ENCODE measurements at places on chromosomes 6 and 20.

DNA sequence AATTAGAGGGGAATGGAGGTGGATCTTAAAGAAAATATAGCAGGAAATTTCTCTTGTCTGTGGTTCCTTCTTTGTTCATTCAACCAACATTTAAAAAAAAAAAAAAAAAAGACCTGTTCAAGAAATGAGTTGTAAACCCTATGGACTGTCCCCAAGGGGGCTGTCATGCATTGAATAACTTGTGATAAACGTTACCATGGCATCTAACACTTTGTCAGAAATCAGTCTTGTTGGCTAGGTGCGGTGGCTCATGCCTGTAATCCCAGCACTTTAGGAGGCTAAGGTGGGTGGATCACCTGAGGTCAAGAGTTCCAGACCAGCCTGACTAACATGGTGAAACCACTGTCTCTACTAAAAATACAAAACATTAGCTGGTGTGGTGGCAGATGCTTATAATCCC lies 381.7 kb downstream of the BCKDHB start:
- no peak for DNase-seq

DNA sequence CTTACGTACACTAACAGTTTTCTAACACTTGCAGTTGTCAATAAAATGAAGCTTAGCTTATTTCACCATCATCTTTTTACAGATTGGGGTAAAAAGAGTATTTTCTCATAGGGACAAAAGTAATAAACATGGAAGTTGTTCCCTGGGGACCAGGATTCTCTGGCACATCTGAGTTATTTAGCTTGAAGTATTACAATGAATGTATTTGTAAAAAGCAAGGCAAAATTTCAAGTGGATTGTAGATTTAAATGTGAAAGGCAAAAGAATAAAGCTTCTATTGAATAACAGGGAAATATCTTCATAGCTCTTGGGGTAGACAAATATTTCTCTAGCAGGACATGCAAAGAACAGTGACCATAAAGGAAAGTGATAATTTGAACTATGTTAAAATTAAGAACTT lies 260.0 kb upstream of the ECI2 start:
- no peak for DNase-seq

- DNase-seq = no peak
Observed at GRCh38 chr6:71502956-71503355, 214.3 kb downstream of the OGFRL1 start.

GRCh38 chr6:4928426-4928825 lies 75.4 kb downstream of the RPP40 start:
- DNase-seq = no peak

DNA sequence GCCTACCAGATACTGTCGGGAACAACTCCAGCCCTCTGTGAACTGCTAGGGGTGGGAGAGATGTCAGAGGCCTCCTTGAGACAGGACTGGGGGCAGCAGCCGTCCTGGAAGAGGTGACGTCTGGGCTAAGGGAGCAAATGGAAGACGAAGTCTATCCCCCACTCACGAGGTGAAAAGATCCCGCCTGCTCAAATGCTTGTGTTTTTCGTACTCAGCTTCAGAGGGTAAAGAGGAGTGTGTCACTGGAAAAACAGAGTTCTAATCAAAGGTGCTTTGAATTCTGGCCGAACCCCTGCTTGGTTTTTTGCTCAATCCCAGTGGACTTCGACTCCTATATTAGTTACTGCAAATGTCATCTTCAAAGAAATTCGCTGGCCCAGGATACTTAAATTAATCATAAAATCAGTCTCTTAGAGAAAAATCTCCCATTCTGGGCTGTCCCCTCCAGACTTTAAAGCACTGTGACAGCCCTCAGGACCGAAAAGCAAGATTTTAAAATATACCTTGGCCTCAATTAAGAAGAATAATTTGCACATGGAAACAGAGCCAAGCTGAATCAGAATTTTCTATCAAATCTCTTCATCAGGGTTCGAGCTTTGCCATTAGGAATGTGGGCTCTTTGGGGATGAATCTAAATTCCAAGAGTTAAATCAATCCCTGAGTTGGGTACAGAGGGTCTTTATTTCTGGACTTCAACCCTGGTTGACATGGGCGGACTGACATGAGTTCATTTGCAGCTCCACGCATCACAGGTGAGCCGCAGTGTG lies 61.8 kb upstream of the AFDN start:
- DNase-seq = no peak

DNA sequence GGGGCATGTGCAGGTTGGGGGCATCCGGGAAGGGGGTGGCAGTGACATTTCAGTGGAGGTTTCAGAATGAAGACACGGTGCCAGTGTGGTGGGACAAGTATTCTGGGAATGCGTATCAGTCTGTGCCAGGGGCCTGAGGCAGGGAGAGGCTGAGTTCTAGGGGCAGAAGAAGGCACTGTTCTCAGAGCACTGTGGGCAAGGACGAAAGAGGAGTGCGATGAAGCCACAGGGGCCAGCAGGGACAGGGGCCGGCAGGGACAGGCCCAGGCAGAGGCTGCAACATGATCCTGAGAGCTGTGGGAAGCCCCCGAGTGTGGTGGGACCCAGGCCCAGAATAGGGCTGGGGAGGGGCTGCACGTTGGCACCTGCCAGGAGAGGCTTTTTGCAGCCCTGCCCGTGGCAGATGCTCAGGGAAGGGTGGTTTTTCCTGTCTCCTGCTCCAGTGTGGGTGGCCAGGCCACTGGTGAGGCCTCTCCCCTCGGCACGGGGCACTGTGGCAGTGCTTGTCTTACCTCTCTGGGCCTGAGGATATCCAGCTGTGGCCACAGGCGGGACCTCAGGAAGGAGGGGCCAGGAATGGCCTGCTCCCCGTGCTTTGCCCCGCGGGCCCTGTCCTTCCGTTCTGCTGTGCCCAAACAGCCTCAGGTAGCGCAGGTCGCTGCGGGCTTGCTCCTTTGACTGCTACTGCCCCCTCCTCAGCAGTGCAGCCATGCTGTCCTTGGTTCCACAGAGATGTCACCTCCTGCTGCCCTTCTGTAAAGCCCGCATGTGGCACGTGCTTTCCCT lies 10.0 kb downstream of the ENTPD6 start:
- DNase-seq = no peak

DNA sequence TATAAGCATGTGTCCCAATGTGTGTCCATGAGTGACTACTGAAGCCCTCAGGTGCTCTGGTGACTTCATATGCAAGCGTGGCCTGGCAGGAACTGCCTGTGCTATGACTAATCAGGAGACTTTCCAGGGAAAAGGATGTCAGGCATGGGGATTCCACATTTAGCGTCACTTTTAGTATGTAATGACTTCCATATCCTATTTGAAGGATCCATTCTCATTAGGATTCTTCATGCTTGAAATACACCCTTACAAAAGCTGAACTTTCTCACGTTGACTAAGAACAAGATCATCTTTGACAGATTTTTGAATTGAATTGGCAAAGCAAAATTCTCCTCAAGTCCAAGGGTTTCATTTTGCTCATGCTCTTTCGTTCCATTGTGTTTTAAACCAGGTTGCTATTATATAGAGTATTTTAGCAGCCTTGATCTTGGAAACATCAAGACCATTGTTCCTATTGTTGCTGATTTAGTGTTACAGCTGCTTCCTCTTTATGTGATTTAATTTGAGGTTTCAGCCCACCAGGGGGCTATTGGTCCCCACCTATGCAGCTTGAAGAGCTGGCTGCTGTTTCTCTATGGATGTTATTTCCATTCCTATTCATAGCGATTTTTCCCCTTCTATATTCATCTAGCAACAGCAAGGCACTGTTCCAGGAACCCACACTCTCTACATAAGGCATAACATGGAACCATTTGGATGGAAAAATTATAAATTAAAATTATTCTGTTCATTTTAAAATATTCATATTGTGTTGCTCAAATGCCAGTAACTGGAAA lies 418.6 kb downstream of the CDKAL1 start:
- DNase-seq = no peak

- no peak for DNase-seq
Observed at GRCh38 chr6:93393554-93394074, 25.7 kb downstream of the EPHA7 start.

DNA sequence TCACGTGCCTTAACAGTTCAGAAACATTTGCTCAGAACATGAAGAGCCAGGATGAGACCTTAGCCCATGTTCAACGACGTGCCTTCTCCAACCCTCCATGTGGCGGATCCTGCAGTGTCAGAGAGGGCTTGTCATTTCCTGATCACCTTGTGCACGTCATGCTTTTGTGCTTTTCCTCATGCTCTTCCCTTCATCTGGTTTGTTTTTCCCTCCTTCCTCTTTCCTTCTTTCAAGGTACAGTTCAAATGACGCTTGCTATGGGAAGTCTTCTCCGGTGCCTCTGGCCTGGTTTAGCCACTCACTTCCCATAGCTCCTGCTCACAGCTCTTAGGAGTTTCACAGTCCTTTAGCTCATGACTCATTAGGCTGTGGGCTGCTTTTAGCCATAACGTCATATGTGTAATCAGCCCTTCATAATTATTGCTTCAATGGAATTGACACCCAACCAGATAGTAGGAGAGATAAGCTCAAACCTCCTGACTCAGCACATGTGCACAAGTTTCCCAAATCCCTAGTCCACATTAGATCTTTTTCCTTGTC lies 102.7 kb upstream of the CNKSR3 start:
- no peak for DNase-seq

- no peak for DNase-seq
Observed at GRCh38 chr6:3451498-3451897, 5.4 kb downstream of the SLC22A23 start.

- no peak for DNase-seq
Observed at GRCh38 chr6:33800248-33800969, 3.4 kb downstream of the MLN start.

DNA sequence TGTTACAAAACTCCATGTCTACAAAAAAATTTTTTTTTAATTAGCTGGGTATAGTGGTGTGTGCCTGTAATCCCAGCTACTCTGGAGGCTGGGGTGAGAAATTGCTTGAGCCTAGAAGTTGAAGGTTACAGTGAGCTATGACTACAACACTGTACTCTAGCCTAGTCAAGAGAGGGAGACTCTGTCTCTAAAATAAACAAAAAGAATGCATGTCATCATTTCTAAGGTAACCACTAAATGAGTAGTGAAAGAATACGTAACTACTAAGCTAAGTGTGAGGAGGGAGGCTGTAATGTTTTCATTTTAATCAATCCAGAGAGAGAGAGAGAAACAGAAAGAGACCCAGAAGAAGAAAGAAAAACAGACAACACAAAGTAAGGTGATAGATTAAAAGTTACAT lies 9.9 kb downstream of the SYCP2 start:
- no peak for DNase-seq

- no peak for DNase-seq
Observed at GRCh38 chr6:43825187-43826115, 55.4 kb downstream of the VEGFA start.

- DNase-seq = no peak
Observed at GRCh38 chr6:106255306-106255705, 70.3 kb downstream of the ATG5 start.

DNA sequence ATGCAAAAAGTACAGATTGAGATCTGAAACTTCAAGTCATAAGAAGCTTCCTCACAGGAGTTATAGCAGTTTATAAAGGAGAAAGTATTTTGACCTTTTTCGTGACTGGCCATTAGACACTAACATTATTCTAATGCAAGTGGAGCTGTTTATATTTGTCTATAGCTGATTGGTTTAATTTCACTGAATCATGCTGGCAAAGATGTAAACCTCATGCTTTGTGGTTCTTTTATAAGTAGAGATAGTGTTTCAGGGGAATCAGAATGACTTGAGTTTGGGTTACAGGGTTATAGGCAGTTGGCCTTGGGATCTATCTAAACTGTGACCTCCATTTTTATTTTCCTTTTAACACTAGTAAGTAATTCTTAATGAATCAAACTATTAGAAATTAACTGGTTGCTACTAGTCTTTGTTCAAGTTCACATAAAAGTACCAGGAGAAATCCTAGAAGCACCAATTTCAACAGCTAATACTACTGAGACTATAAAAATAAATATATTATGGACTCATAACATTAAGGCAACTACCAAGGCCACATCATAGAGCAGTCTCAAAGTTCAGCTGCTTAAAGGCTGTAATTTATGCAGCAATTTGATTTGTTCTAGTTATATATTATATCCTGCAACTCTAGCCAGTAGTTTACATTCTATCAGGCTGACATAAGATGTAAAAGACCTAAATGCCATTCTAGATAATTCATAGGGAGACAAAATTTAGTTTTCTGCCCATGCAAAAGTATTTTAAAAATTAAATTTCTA lies 94.0 kb downstream of the RNGTT start:
- no peak for DNase-seq

- no peak for DNase-seq
Observed at GRCh38 chr20:7850775-7851490, 89.3 kb downstream of the HAO1 start.

GRCh38 chr6:148545901-148546300 lies 200.9 kb upstream of the UST start:
- DNase-seq = no peak

GRCh38 chr6:50822078-50822476 lies 3.4 kb downstream of the TFAP2B start:
- no peak for DNase-seq

DNA sequence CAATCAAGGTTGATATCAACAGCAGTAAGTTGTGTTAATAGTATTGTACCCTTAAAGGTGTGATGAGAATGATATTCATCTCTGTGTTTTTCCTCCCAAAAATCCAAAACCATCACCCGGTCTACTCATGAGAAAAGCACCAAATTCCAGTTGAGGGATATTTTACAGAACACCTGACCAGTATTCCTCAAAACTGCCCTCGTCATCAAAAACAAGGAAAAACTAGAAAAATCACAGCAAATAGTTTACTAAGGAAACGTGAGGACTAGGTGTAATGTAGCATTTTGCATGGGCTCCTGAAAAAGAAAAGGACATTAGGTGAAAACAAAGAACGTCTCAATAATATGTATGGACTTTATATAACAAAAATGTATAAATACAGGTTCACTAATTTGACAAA lies 394.4 kb upstream of the NRSN1 start:
- no peak for DNase-seq

DNA sequence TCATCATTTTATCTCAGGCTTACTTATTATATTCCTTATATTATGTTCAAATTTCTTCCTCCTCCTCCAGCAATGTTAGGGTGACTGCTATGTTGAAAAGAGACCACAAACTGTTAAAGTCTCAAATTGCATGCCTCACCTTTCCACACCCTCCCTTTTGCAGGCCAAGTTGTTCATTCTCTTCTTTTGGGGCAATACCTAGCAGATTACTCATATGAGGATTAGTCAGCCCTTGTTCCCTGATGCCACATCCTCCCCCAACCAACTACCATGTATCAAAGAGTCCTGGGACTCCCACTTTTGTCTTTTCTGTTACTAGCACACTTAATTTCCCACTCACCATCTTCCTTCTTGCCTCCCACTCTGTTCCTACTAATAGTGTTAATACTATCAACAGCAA lies 434.7 kb downstream of the BCKDHB start:
- DNase-seq = no peak
